Neuronal stem cell (in vitro differentiated cells): ENCODE measurements at places on chromosomes 4 and X.

GRCh38 chr4:85573270-85573669 is 98.3 kb downstream of the ARHGAP24 start:
- no peaks in the 10 kb centered on the region for H3K36me3 ChIP-seq
- DNase-seq, result no peak
- no peaks in the 10 kb centered on the region for H3K4me1 ChIP-seq
- no peaks in the 10 kb centered on the region for H3K27me3 ChIP-seq
- H3K4me3 ChIP-seq, result no peak overlapping the region

DNA sequence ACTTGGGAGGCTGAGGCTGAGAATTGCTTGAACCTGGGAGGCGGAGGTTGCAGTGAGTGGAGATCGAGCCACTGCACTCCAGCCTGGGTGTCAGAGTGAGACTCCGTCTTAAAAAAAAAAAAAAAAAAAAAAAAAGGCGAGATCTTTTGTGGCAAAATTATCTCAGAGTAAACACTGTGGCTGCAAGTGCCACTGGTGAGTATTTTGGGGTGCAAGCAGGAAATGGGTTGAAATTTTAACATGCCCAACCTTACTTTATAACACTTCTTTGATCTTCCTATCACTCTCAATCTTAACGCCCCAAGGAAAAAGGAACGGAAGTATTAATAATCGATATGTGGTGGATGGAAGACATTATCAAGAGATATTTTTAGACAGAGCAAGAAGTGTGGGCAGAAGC is 32.1 kb downstream of the SLC34A2 start:
- no peaks in the 10 kb centered on the region for H3K4me1 ChIP-seq
- H3K36me3 ChIP-seq, result peaks cover 2% of the 10 kb centered on the region
- H3K27ac ChIP-seq, result no peak overlapping the region
- H3K27me3 ChIP-seq, result no peaks in the 10 kb centered on the region

GRCh38 chr4:80017125-80017854 is 55.7 kb downstream of the ANTXR2 start:
- H3K4me1 ChIP-seq, result no peaks in the 10 kb centered on the region
- no peaks in the 10 kb centered on the region for H3K36me3 ChIP-seq
- H3K4me3 ChIP-seq, result no peak overlapping the region
- H3K27me3 ChIP-seq, result no peaks in the 10 kb centered on the region

GRCh38 chr4:111360906-111361305 is 738.0 kb upstream of the PITX2 start:
- H3K27me3 ChIP-seq, result no peaks in the 10 kb centered on the region
- no peaks in the 10 kb centered on the region for H3K4me1 ChIP-seq
- no peak overlapping the region for H3K4me3 ChIP-seq
- H3K27ac ChIP-seq, result no peak overlapping the region
- no peaks in the 10 kb centered on the region for H3K36me3 ChIP-seq

GRCh38 chrX:21674430-21675186 is 16.5 kb upstream of the KLHL34 start:
- no peak for DNase-seq
- H3K4me1 ChIP-seq, result no peaks in the 10 kb centered on the region

DNA sequence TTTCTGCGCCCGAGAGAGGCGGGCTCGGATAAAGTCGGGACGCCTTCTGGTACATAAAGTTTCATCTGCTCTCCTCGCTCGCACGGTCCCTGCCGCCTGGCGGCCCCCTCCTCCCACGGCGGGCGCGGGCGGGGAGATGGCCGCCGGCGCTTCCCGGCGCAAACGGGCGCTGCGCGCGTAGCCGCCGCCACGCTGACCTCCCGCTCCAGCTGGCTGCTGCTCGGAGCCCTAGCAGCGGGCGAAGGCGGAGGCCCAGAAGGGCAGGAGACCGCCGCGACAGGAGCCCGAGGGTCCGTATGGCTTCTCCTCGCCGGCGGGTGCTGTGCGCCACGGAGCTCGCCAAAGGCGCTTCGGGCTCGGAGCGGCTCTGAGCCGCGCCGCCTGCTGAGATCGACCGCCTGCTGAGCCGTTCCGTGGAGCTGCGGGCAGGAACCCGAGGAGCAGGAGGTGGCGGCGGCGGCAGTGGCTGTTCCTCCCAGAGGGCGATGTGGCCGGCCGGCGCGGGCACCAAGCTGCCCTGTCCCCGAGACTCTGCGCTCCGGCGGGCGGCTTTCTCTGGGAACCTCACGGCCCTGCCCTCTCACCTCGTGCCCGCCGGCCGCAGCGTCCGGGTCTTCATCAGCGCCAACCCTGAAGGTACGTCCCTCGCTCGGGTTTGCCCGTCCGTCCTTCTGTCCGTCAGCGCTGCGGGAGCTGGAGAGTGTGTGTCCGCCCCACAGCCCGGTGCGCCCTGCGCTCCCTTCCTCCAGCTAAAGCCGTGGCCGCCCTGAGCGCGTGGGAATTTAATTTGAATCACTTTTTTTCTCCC is at the start of gene NWD2:
TSS of gene NWD2 (plus strand) at position 161 of the 808 bp plus-strand sequence. CDS start at position 486, 325 bp downstream.
- H3K27me3 ChIP-seq, result peaks cover 14% of the 10 kb centered on the region
- no peaks in the 10 kb centered on the region for H3K36me3 ChIP-seq
- H3K27ac ChIP-seq, result no peak within 1 kb of the TSS
- H3K4me1 ChIP-seq, result peaks cover 10% of the 10 kb centered on the region

GRCh38 chrX:100804780-100805179 is 15.4 kb upstream of the CSTF2 start:
- no peaks in the 10 kb centered on the region for H3K36me3 ChIP-seq
- no peaks in the 10 kb centered on the region for H3K27me3 ChIP-seq
- no peaks in the 10 kb centered on the region for H3K4me1 ChIP-seq
- H3K27ac ChIP-seq, result no peak overlapping the region

- H3K27me3 ChIP-seq, result peaks cover 5% of the 10 kb centered on the region
- no peak for DNase-seq
- H3K27ac ChIP-seq, result no peak overlapping the region
- H3K36me3 ChIP-seq, result no peaks in the 10 kb centered on the region
Observed at GRCh38 chrX:129719268-129719667, 19.5 kb upstream of the XPNPEP2 start.

- H3K4me3 ChIP-seq, result no peak overlapping the region
- peaks cover 14% of the 10 kb centered on the region for H3K27me3 ChIP-seq
- H3K27ac ChIP-seq, result no peak overlapping the region
- no peak for DNase-seq
- H3K4me1 ChIP-seq, result no peaks in the 10 kb centered on the region
Observed at GRCh38 chrX:47098338-47099094, 20.3 kb downstream of the RGN start.

- no peak overlapping the region for H3K4me3 ChIP-seq
- no peak for DNase-seq
- peaks cover 5% of the 10 kb centered on the region for H3K4me1 ChIP-seq
- H3K27me3 ChIP-seq, result no peaks in the 10 kb centered on the region
Observed at GRCh38 chr4:113810906-113811305, 49.4 kb upstream of the CAMK2D start.

DNA sequence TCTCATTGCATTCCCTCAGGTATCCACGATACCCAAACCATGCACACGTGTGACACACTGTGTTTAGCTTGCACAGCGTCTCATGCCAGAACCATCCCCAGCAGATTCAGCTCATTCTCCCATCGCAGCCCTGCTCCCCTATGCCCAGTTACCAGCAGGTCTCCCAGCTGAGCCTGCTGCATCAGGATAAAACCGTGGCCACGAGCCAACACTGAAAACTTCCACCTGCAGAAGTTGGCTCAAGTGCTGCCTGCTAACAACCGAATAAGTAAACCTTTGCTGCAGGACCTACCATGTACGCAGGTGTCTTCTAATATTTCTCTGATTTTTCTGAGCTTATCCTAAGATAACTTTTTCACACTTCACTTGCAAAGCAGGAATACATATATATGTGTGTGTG is 120.4 kb upstream of the STS start:
- H3K36me3 ChIP-seq, result no peaks in the 10 kb centered on the region
- H3K27ac ChIP-seq, result no peak overlapping the region
- no peak for DNase-seq
- no peaks in the 10 kb centered on the region for H3K4me1 ChIP-seq
- no peak overlapping the region for H3K4me3 ChIP-seq

DNA sequence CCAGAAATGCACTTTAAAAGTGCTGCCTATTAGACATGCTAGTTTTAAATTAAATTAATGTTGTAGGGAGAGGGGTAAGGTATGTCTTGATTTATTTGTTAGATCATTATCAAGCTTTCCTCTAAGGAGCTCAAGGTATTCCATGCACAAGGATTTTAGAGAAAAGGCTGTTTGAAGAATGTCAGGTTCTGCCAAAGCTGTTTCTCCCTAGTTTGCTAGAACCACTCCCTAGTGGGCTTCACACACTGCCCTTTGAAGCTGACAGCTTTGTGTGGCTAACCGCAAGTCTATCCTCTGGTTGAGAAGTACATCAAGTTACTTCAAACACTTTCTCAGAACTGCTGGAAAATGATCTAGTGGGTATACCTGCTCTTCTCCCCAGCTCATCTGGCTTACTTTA is 32.3 kb downstream of the RASL11B start:
- no peak for DNase-seq
- H3K27me3 ChIP-seq, result no peaks in the 10 kb centered on the region
- H3K4me3 ChIP-seq, result no peak overlapping the region

GRCh38 chr4:159075531-159075932 is 27.3 kb upstream of the RAPGEF2 start:
- H3K27ac ChIP-seq, result no peak overlapping the region
- H3K4me3 ChIP-seq, result no peak overlapping the region
- no peak for DNase-seq
- no peaks in the 10 kb centered on the region for H3K27me3 ChIP-seq

DNA sequence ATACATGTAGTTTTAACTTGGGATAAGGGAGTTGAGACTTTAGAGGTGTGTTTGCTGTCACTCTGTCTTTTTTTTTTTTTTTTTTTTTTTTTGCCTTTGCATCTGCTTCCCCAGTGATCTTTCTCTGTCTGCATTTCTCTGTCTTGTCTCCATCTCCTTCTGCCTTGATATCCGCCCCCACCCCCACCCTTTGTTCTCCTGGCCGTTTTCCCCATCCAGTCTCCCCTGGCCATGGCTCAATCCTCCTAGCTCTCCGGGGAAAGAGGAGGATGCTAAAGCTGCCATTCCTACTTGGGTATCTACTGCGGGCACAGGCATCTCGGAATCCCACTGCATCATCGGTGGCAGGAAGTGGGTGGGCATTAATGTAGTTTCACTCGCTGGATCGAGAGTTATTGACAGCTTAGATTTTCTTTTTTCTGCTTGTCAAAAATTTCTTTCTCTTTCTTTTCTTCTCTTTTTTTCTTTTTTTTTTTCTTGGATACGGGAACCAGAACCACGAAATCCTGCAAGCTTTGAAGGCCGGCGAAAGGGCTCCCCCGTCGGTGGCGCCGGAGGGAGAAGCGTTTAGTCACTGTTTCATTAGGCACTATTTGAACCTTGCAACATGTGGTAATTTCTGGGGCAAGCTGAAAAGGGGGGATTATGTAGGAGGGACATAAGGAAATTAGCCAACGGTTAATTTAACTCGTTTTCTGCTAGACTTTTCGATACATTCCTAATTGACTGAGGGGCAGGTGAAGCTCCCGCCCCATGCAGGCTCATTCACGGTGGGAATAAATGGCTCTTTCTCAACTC is 8.2 kb downstream of the GSX2 start:
- H3K36me3 ChIP-seq, result no peaks in the 10 kb centered on the region
- peaks cover 62% of the 10 kb centered on the region for H3K27me3 ChIP-seq
- no peak for DNase-seq
- no peak overlapping the region for H3K27ac ChIP-seq
- no peak overlapping the region for H3K4me3 ChIP-seq
